ENCODE measurements at places on chromosomes 5 and 9. TPM values are rescaled to one million over a fixed set of nuclear protein-coding genes. Genes with fewer than 3 reads are reported as not detected.

DNA sequence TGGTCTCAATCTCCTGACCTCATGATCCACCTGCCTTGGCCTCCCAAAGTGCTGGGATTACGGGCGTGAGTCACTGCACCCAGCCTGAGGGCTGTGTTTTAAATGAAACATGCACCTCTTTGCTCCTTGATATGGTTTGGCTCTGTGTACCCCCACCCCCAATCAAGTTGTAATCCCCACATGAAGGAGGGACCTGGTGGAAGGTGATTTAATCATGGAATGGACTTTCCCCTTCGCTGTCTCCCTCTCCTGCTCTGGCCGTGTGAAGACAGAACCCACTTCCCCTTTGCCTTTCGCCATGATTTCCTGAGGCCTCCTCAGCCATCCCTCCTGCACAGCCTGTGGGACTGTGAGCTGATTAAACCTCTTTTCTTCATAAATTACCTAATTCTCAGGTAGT is 12.5 kb upstream of the NOTCH1 start:
- DNase-seq = no peak
- peaks cover 18% of the 10 kb centered on the region for H3K4me1 ChIP-seq
- no peaks in the 10 kb centered on the region for H3K27me3 ChIP-seq
- H3K36me3 ChIP-seq = no peaks in the 10 kb centered on the region
- no peak overlapping the region for H3K27ac ChIP-seq
- no peak overlapping the region for H3K4me3 ChIP-seq

DNA sequence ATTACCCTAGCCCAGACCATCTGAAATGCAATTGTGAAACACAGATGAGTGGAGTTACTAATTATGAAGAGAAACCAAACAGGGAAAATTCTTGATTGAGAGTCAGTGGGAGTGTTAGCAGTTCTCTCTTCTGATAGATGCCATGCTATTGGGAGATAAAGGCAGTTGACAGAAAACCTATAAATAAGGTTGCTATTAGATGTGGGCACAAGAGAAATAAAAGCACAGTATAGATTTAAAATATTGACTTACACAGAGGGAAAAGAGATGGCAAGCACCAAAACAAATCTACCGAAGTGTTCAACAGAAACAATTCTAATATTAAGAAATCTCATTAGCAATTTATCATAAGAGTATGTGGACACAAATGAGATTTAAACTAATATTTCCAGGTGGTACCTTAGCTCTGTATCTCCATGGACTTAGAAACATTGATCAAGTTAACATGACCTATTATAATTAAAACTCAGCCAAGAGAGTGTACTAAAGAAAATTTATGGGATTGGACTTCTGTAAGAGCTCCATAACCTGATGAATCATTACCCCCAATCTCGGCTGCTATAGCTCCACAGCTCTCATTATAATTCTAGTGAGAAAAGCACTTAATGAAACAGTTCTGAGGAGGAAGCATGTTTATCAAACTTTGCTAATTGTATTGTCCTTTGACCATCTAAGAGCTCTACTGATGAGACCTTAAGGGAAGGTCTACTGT is 665.0 kb upstream of the RIOK2 start:
- no peak overlapping the region for H3K27ac ChIP-seq
- no peaks in the 10 kb centered on the region for H3K27me3 ChIP-seq
- no peak for DNase-seq

DNA sequence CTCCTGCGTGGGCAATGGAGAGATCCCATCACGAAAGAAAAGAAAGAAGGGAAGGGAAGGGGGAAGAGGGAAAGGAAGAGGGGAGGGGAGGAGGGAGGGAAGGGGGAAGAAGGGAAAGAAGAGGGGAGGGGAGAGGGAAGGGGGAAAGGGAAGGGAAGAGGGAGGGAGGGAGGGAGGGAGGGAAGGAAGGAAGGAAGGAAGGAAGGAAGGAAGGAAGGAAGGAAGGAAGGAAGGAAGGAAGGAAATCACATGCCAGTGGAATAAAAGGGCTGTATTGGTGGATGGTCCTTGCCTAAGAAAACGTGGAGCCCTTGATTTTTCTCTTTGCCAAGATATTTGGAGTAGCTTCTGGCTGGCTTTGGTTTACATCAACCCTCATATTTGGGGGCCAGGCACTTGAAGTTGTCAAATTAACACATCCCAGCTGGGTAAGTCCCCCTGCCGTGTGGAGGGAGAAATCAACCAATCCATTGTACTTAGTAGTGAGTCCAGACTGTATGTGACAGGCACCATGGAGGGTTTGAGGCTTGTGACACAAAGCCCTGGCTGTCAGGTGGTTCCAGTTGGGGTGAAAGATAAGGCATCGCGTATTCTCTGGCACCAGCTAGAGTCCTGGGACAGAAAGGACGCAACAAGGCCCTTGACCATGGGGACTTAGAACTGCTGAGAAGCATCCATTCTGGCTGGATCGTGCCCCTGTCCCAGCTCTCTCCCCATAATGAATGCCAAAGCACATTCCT is 23.7 kb downstream of the IDNK start:
- H3K27me3 ChIP-seq = no peaks in the 10 kb centered on the region
- no peak for DNase-seq
- H3K36me3 ChIP-seq = peaks cover 13% of the 10 kb centered on the region
- no peak overlapping the region for H3K4me3 ChIP-seq
- no peaks in the 10 kb centered on the region for H3K4me1 ChIP-seq

GRCh38 chr5:81156732-81157131 is 76.4 kb upstream of the CKMT2 start:
- H3K27me3 ChIP-seq = no peaks in the 10 kb centered on the region
- H3K4me1 ChIP-seq = no peaks in the 10 kb centered on the region
- H3K4me3 ChIP-seq = no peak overlapping the region
- no peaks in the 10 kb centered on the region for H3K36me3 ChIP-seq
- DNase-seq = no peak

The PRDM9 gene
- total RNA-seq = not detected

The PCDHB10 gene
- 2.1 TPM for total RNA-seq

The IL33 gene
- 27.4 TPM for total RNA-seq

DNA sequence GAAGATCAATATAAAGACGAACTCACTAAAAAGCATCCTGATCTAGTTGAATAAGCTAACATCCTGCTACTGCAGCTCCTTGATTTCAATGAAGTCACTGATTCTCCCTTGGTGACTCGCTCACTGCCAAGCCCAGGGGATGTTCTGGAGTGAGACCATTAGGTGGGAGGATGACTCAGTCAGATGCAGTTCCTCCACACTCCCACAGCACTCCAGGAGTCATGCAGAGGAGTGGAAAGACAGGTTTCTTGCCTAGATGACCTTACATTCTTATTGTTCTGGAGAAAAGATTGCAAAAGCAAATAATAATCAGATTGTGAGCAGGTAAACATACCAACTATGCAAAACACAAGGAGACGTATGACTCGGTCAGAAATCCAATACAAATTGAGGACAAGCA is 15.3 kb downstream of the GCNT4 start:
- H3K4me3 ChIP-seq = no peak overlapping the region
- no peaks in the 10 kb centered on the region for H3K27me3 ChIP-seq
- no peaks in the 10 kb centered on the region for H3K4me1 ChIP-seq
- DNase-seq = no peak
- no peak overlapping the region for H3K27ac ChIP-seq

DNA sequence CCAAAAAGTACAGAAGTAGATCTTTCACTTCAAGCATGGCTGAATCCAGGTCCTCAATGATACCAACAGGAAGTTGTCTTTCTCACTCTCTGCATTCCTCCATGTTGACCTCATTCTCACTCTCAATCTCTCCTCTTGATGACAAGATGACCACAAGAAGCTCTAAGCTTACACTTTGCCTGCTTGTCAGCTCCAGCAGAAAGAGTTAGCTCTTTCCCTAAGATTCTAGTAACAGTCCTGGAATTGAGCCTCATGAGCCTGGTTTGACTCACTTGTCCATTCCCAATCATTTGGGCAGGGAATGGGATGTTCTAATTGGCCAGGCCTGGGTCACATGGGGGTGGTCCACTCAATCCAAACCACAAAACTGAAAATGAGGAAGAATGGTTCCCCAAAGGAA is 3.3 kb upstream of the CLTA start:
- no peak overlapping the region for H3K4me3 ChIP-seq
- H3K27me3 ChIP-seq = peaks cover 3% of the 10 kb centered on the region
- no peaks in the 10 kb centered on the region for H3K36me3 ChIP-seq
- no peak for DNase-seq
- peaks cover 12% of the 10 kb centered on the region for H3K4me1 ChIP-seq
- H3K27ac ChIP-seq = no peak overlapping the region

The DMGDH gene
- total RNA-seq = 2.0 TPM

DNA sequence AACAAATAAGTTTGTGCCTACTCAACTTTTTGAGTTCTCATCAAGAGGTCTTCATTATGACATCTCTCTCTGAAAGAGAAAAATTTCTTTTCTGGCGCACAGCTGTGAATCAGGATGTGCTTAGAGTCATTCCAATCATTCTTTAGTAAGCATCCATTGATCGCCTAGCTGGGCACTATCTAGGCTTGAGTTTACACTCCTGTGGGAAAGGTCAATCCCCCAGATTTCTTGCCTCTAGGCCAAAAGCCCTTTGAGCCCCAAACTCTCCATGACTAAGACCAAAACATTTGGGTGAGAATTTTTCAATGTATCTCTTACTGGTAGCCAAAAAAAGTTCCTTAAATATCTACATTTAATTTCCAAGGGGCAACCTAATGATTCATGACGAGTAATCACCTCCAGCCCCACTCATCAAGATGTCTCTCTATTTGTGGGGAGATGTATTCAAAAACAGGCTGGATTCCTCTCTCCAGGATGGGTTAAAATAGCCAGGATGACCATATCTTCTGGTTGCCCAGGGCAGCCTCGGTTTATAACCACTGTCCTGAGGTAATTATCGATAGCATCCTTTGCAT is 101.7 kb downstream of the GNA14 start:
- no peaks in the 10 kb centered on the region for H3K36me3 ChIP-seq
- H3K4me3 ChIP-seq = no peak overlapping the region
- no peak for DNase-seq
- peaks cover 3% of the 10 kb centered on the region for H3K4me1 ChIP-seq

The SPATA31C1 gene
- 0.04 TPM for total RNA-seq

The TAS2R1 gene
- not detected for total RNA-seq

The CCDC183 gene
- 0.84 TPM for total RNA-seq

The PDZD2 gene
- total RNA-seq = 4.6 TPM

The ZNF169 gene
- 3.5 TPM for total RNA-seq

The UGT3A1 gene
- 10.7 TPM for total RNA-seq

The TAF9 gene
- 38.3 TPM for total RNA-seq

DNA sequence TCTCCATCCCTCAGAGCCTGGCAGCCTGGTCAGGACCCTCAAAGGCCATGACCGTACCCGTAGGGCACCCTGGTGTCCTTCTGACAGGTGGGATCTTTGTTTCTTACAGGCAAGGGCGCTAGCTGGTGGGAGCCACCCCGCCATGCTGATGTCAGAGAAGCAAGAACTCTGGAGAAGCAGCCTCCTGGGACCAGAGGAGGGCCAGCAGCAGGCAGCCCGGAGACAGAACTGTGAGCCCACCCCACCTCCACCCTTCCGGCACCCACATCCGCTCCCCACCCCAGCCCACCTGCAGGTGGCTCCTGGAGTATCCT is 42.2 kb upstream of the IL17B start:
- peak overlapping the region; percentile 66 for H3K27ac ChIP-seq
- no peaks in the 10 kb centered on the region for H3K27me3 ChIP-seq
- H3K4me3 ChIP-seq = no peak overlapping the region
- peaks cover 19% of the 10 kb centered on the region for H3K36me3 ChIP-seq
- no peak for DNase-seq

The HRCT1 gene
- 1.2 TPM for total RNA-seq

DNA sequence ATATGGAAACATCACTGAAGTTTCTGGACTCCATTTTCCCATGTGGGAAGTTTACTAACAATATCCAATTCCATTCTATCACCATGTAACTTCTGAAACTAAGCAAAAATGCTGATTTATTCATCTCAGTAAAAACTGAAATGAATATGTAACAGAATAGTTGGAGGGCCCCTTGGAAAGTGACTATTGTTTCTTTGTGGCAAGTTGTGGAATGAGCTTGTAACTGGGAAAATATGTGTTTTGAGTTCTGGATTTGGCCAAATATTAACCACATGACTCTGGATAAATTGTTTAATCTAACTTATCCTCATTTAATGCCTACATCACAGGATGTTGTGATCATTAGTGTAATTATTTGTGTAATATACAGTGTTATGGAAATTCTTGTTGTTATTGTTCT is 619.3 kb downstream of the TLE4 start:
- H3K36me3 ChIP-seq = no peaks in the 10 kb centered on the region
- no peak overlapping the region for H3K4me3 ChIP-seq
- peak; percentile 4 for DNase-seq
- H3K27ac ChIP-seq = no peak overlapping the region
- H3K4me1 ChIP-seq = no peaks in the 10 kb centered on the region

The TPD52L3 gene
- not detected for total RNA-seq

The SLC6A7 gene
- 0.35 TPM for total RNA-seq

DNA sequence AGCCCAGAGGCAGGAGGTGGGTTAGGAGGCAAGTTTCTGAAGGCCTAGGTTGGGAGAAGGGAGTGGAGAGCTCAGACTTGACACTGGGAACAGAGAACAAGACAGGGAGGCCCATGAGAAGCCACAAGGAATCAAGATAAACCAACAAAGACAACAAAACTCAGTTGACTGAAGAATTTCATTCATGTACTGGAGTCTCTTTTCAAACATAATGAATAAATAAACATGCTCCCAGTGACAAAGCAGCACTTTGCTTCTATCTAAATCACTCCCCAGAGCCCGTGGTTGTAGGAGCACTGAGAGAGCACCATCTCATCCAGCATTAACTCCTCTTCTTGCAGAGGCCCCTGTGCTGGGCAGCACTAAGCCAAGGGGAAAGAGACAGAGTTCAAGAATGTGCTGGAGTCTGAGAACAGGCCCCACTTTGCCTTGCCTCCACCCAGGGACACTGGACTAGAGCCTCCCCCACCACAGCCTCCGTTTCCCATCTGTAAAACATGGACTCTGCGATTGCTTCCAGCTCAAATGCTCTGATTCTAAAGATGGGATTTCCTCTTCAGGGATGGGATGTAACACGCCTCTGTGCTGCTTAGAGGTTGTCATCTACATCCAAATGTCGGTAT is 282.0 kb downstream of the SPOCK1 start:
- H3K4me1 ChIP-seq = no peaks in the 10 kb centered on the region
- no peaks in the 10 kb centered on the region for H3K27me3 ChIP-seq
- H3K27ac ChIP-seq = no peak overlapping the region
- H3K36me3 ChIP-seq = no peaks in the 10 kb centered on the region
- no peak for DNase-seq
- H3K4me3 ChIP-seq = no peak overlapping the region

The SPAG8 gene
- 1.5 TPM for total RNA-seq

The FCHO2 gene
- 18.4 TPM for total RNA-seq

DNA sequence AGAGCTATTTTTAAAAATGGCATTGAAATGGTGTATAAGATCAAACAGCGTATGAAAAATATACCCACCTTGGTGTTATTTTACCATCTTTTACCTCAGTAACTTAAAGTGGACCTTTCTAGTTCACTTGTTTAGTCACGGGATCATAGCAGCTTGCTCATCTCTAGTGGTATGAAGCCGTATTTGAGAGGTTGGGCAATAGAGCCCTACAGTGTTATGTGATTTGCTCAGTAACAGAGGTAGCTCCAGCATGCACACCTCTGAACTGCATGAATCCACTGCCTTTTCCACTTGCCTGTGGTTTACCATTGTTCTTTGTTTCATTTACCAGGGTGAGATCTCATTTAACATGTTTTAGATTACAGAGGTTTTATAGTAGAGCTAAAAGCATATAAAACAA is 134.4 kb downstream of the ATG10 start:
- no peak overlapping the region for H3K27ac ChIP-seq
- peak; percentile 12 for DNase-seq
- no peaks in the 10 kb centered on the region for H3K36me3 ChIP-seq
- H3K27me3 ChIP-seq = no peaks in the 10 kb centered on the region
- H3K4me3 ChIP-seq = no peak overlapping the region

- H3K27me3 ChIP-seq = no peaks in the 10 kb centered on the region
- H3K27ac ChIP-seq = no peak overlapping the region
- no peaks in the 10 kb centered on the region for H3K4me1 ChIP-seq
- DNase-seq = peak; percentile 36
Observed at GRCh38 chr9:90546200-90546599, 96.4 kb downstream of the DIRAS2 start.
